Left lung (tissue), 14 donors: ENCODE measurements at places on chromosomes 13 and 19. TPM values are rescaled to one million over a fixed set of nuclear protein-coding genes. Genes with fewer than 3 reads are reported as not detected.

DNA sequence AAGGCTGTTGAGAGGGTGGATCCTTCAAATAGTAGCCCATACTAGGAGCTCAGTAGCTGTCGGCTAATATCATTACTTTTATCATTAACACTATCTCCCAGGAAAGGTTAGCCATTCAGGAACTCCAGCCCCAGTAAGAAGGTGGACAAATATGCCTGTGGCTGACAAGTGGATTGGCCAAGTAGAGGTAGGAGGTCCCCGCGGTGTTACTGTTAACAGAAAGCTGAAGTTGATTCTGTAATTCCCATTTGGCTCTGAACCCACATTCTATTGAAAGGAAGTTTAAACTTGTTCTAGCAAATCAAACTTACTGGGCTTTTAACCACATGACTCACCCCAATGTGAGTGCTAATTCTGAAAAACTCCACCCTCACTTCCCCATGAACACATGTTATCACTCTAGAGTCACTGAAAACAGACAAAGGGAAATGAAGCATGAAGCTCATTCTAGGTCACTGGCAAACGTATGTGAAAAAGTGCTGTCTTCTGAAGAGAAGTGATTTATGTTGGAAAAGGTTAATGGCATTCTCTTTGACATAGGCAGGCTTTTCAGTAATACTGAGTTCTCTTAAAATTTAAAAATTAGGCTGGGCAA, 273.5 kb downstream of the FGF14 start:
- DNase-seq, result no peak

DNA sequence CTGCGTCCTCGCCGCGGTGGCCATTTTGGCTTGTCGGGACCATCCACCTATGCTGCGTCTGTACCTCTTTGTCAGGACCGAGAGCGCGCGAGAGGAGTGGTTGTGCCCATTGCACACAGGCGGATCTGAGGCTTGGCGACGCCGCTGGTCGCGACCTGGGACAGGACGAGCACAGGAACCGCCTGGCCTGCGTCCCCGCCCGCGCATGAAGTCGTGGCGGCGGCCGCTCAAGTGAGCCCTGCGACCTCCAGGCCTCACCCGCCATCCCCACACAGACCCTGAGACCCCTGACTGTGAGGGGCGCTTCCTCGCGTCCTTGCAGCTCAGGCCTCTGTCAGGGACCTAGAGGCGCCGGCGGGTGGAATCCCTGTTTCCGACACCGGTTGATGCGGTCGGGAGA, 16.8 kb downstream of the ZNF586 start:
- DNase-seq, result no peak

DNA sequence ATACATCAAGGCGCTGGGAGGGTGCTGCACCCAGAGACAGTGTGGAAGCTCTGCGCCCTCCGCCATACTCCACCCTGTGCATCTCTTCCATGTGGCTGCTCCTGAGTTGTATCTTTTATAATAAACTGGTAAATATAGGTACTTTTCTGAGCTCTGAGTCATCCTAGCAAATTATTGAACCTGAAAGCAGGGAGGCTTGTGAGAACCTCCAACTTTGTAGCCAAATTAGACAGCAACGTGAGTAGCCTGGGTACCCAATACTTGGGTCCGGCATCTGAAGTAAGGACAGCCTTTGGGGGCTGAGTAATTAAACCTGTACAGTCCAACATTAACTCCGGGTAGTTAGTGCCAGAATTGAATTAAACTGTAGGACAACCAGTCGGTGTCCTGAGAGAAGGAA, 57.4 kb downstream of the RUBCNL start:
- no peak for DNase-seq

- DNase-seq, result no peak
Measured at GRCh38 chr19:18397242-18398202, at the start of gene LRRC25. TSS of gene LRRC25 (minus strand) at chr19:18397622. CDS start at chr19:18396963, 659 bp downstream.

GRCh38 chr13:30453727-30454126, 12.0 kb downstream of the HMGB1 start:
- DNase-seq, result no peak

DNA sequence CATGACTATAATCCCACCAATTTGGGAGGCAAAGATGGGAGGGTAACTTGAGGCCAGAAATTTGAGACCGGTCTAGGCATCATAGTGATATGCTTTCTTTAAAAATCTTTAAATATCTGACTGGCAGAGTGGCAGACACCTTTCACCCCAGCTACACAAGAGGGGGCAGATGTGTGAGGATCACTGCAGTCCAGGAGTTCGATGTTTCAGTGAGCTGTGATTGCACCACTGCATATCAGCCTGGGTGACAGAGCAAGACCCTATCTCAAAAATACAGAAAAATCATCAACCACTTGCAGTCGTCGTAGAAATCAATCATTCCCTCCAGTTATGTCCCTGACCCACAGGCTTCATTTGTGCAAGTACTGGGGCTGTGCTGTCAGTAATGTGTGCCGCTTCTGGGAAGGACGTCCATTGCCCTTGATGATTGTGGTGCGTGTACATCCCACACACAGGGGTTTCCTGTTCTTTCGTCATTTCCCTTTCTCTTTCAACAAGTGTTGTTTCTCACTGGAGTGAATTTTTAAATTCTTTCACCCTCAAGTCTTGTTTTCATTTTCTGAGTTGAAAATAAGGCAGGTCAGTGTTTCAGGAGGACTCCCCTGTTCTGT, 1.4 kb downstream of the LGALS14 start:
- DNase-seq, result no peak

DNA sequence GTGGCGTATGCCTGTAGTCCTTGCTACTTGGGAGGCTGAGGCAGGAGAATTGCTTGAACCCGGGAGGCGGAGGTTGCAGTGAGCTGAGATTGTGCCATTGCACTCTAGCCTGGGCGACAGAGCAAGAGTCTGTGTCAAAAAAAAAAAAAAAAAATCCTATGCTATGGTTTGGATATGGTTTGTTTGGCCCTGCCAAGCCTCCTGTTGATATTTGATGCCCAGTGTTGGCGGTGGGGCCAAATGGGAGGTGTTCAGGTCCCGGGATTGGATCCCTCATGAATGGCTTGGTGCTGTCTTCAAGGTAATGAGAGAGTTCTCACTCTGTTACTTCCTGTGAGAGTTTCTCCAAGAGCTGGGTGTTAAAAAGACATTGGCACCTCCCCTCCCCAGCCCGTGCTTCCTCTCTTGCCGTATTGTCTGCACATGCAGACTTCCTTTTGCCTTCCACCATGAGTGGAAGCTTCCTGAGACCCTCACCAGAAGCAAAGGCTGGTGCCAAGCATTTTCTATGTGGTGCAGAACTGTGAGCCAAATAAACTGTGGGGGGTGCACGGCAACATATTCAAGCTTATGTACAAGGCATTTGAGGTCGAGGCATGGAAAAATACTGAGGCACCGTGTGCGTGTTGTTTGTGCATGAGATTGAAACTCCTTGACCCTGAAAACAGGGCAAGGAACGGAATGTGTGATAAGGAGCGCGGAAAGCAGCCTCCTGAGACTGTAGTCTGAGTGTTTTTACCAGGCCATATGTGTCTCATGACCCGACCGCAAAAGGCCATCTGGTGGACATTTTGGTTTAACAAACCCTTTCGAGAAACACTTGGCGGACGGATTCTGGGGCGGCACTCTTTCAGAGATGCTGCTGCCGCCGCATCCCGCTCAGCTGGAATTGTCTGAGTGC, 7.3 kb downstream of the SIGLEC9 start:
- DNase-seq, result peak; percentile 77

- no peak for DNase-seq
Measured at GRCh38 chr19:13665125-13665905, 99.0 kb upstream of the MRI1 start.

DNA sequence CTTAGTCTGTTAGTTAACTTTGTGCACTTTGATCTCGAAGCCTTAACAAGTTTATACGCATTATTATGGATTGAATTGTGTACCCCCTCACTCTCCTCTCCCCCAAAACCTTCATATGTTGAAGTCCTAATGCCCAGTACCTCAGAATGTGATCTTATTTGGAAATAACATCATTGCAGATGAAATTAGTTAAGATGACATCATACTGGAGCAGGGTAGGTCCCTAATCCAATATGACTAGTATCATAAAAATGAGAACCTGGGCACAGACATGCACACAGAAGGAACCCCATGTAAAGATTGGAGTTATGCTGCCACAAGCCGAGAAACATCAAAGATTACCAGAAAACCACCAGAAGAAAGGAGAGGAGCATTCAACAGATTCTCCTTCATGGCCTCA, 85.8 kb upstream of the TSC22D1 start:
- no peak for DNase-seq

GRCh38 chr19:15154002-15154612, 46.7 kb downstream of the NOTCH3 start:
- DNase-seq, result no peak

DNA sequence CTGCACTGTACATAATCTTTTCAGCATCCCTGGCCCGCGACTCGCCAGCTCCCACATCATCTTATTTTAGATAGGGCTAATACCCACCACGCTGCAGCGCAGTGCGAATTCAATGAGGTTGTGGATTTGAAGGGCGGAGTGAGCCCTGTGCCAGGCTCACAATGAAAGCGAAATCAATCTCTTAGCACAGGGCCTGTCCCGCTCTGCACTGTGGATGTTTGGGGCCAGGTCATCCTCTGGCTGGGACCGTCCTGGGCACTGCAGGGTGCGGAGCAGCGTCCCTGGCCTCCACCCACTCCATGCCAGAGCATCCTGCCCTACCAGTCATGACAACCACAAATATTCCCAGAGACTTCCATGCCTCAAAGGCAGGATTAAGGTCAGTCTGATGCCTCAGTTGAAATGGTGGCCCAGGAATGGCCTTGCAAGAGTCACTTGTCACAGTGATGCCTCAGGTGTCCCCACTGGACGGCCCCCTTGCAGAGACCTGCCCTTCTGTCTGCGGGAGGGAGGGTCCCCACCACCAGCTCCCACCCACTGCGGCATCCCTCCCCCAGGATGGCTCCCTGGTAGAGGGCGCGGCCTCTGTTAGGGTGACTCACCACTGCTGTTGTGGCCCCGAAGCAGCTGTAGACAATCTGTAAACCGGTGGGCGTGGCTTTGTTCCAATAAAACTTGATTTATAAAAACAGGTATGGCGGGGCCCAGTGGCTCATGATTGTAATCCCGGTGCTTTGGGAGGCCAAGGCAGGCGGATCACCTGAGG, 5.6 kb downstream of the UHRF1 start:
- DNase-seq, result peak; percentile 83

MEDAG gene
- total RNA-seq, result 10.6 TPM

CERS1 gene
- total RNA-seq, result 0.24 TPM
